Stimulated activated CD8-positive, alpha-beta memory T cell treated with anti-CD3 and anti-CD28 coated beads, Interleukin-7, amount 100 ng/mL, for 4 hours (primary cell): ENCODE measurements at places on chromosomes 4 and X.

DNA sequence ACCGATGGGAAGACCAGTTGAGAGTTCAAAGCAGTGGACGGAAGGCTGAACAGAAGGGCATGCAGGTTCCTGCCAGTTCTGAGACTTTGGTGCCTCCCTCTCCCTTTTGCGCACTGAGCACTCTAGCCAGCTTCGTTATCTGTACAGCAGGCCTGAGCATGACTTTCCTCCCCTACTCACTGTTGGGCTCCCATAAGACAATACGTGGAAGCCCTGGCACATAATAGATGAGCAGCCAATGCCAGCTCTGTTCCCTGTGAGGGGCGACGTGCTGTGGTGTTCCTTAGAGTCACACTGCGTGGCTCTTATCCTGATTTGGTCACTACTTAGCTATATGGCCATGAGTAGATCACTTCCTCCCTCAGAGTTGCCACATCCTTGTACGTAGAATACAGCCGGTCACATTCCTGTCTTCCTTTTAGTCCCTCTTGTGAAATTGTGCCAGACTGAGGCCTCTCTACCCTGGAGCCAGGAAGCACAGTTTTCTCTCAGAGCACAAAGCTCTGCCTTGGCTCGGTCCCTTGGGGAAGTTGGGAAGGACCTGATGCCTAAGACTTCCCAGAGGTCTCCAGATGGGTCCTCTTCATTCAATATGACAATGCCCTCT is 160.4 kb upstream of the MAMLD1 start:
- no peak for DNase-seq

DNA sequence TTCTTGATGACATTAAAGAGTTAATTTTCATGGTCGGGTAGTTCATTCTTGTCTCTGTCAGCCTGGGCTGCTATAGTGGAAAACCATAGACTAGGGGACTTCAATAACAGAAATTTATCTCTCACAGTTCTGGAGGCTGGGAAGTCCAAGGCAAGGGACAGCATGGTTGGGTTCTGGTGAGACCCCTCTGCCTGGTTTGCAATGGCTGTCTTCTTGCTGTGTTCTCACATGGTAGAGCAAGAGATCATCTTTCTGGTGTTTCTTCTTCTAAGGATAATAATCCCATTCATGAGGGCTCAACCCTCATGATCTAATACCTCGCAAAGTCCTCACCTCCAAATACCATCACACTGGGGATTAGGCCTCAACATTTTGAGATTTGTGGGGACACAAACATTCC is 50.1 kb downstream of the RHOH start:
- DNase-seq = no peak

DNA sequence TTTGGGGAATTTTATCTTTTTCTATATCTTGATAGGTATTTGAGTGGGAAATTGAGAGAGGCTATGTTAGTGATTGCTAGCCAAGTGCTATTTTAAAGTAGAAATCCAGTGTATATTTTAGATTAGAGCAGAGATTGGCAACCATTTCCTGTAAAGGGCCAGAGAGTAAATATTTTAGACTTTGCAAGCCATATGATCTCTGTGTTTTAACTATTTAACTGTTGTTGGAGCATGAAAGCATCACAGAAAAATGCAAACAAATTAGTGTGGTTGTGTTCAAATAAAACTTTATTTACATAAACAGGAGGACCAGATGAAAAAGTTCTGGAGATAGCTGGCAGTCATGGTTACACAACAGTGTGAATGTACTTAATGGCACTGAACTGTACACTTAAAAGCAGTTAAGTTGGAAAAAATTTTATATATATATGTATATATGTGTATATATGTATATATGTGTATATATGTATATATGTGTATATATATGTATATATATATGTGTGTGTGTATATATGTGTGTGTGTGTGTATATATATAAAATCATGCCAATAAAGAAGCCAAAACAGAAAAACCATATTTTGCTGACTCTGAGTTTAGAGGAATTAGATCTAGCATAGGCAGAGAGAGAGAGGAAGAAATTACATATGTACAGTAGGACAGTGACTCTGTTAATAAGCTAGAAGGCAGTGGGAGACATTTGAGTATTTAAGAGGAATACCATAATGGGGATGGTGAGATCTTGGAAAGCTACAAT is 83.4 kb downstream of the TMEM164 start:
- no peak for DNase-seq

GRCh38 chr4:122450847-122451246 is 5.7 kb downstream of the IL2 start:
- peak; percentile 12 for DNase-seq

- DNase-seq = peak; percentile 64
These were observed 2.1 kb downstream of the JAKMIP1 start for GRCh38 chr4:6198278-6198677.

DNA sequence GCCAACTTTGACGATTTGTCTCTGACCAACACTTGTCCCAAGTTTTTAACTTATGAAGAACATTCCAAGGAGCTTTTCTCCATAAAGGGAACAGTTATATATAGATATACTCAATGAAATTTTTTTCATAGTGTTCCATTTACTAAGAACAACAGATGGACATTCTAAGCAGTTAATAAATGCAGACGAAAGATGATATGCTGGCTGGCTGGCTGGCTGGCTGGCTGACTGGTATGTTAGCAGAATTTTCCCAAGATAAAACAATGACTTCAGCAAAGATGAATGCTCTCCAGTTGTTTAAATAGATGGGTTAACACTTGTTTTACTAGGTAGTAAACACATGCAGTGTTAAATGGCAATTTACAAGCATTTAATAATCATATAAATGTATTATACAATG is 62.2 kb downstream of the SPANXN3 start:
- DNase-seq = no peak

DNA sequence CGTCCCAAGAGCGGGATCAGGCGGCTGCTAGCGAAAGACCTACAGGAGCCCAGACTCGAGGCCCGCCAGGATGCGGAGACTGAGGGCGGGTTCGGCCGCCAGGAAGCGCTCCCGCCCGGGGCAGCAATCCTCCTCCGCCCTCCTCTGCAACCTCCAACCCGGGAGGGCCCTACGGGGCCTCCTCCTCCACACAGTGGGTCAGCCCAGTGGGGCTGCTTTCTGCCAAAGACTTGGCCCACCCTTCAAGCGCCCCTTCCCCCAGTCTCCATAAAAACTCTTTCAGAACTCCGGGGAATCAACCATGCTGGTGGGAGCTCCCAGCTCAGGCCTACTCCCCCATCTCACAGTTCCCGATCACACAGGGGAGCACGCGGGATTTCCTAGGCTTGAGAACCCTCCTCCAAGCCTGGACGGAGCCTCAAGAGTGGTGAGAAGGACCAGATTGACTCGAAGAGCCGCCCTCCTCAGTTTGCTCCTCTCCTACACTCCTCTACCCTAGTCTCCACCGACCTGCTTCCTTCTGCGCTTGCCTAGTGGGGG is 77.5 kb downstream of the RLIM start:
- no peak for DNase-seq

- DNase-seq = no peak
These were observed 329.2 kb downstream of the INPP4B start for GRCh38 chr4:142516686-142517526.

DNA sequence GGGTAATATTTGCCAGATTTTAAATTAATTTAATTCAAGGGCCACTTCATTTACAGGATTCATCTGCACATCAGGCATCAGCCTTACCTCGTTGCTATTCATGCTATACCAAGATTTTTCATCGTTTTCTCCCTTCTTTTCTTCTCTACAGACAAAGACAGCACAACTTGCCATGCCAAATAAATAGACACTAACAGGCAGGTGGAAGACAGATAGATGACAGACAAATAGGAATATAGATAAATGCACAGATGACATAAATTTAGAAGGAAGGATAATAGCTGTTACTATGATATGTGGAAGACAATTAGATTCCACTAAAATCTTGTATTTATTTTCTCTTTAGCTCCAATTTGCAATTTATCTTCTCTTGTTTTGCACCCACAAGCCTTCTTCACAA is 164.5 kb upstream of the ARX start:
- DNase-seq = no peak

GRCh38 chr4:173860094-173860493 is 330.1 kb upstream of the HAND2 start:
- no peak for DNase-seq

GRCh38 chr4:4995908-4996265 is 23.4 kb downstream of the CYTL1 start:
- DNase-seq = no peak
